AG04450 (cell line): ENCODE measurements at places on chromosomes 3 and 15. TPM values are rescaled to one million over a fixed set of nuclear protein-coding genes. Genes with fewer than 3 reads are reported as not detected.

The TRIM71 gene
- not detected in 2 replicates for polyA plus RNA-seq

The NRROS gene
- 0.10 and 0.11 TPM in 2 replicates for polyA plus RNA-seq

The TMEM40 gene
- 0.41 and 0.47 TPM in 2 replicates for polyA plus RNA-seq

The AVEN gene
- polyA plus RNA-seq = 20.6 and 22.2 TPM in 2 replicates

The LRRN1 gene
- polyA plus RNA-seq = not detected in 2 replicates

The CD200 gene
- 3.0 and 3.4 TPM in 2 replicates for polyA plus RNA-seq

DNA sequence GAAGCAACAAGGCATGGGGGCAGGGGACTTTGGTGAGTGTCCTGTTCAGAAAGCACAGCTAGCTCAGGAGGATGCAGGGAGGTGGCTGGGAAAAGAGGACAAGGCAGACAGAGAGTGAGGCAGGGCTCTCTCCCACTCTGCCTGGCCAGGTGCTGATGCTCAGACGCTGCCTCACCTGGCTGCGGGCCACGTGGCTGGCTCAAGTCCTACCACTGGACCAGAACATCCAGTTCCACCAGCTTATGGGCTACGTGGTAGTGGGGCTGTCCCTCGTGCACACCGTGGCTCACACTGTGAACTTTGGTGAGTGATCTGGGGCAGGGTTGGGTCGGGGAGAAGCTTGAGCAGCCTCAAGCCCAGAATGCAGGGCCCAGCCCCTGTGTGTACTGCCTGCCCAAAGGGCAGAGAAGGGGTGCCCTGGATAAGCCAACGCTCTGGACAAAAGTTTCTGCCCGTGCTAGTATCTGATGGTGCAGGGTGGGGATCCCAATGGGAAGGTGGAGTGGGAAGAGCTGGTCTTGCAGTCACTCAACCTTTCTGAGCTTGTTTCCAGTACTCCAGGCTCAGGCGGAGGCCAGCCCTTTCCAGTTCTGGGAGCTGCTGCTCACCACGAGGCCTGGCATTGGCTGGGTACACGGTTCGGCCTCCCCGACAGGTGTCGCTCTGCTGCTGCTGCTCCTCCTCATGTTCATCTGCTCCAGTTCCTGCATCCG is 20.9 kb downstream of the NOX5 start:
- no peak for DNase-seq

- no peak for DNase-seq
These were observed 72.9 kb upstream of the ATP2C1 start for GRCh38 chr3:130820976-130821375.

- no peak for DNase-seq
These were observed 194.7 kb downstream of the NEK10 start for GRCh38 chr3:27174530-27174929.

DNA sequence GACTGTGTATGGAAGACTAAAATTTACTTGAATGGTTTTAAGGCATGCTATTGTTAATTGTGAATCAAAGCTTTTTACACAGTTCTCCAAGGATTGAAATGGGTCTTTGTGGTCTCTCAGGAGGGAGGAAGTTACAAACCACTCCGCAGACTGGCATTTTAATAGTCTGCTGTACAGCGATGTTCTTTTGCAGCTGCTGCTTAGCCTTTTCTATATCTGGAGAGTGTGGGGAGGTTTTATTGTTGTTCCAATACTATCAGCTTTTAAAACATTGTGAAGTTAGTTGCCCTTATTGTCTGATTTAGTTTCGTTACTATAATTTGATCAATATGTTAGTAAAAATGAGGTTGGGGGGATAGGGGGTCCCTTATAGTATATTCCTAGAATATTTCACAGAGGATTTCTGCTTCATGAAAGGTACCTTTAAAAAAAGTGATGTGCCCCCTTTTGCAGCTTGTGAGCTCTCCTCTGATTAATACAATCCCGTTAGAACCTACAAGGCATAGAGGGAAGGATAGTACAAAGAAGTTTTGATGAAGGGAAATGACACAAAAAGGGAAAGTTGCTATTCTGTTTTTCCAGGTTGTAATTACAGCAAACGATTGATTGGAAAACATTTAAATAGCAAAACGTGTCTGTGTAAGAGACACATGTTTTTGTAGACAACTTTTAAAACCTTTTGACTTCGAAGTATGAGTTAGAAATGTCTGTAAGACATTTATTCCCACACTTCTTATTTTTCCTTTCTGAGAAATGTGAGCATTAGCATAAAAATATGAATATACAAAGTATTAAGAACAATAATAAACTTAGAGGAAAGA is 158.3 kb upstream of the CGNL1 start:
- no peak for DNase-seq

DNA sequence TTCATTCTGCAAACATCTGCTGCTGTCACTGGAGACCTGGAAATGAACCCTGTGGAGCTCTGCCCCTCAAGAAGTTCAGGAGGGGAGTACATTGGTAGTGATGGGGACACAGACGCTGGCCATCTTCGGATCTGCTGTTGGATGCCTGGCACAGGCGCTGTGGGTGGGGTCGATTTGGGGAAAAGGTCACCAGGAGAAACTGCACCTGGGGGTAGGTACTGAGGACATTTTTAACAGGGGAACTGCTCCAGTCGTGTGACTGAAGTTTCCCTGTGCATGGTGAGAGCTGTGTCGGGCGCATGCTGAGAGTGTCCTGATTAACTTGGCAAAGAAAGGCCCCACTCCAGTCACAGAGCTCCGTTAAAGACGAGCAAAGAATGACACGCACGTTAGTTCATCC is 3.4 kb downstream of the UROC1 start:
- no peak for DNase-seq

- DNase-seq = no peak
These were observed 13.6 kb downstream of the MRPS25 start for GRCh38 chr3:15051531-15051930.

GRCh38 chr15:94607176-94607654 is 375.9 kb downstream of the MCTP2 start:
- no peak for DNase-seq

- no peak for DNase-seq
These were observed 139.7 kb upstream of the BNIP2 start for GRCh38 chr15:59828861-59829260.

GRCh38 chr15:63593705-63594671 is 3.2 kb upstream of the FBXL22 start:
- DNase-seq = no peak

DNA sequence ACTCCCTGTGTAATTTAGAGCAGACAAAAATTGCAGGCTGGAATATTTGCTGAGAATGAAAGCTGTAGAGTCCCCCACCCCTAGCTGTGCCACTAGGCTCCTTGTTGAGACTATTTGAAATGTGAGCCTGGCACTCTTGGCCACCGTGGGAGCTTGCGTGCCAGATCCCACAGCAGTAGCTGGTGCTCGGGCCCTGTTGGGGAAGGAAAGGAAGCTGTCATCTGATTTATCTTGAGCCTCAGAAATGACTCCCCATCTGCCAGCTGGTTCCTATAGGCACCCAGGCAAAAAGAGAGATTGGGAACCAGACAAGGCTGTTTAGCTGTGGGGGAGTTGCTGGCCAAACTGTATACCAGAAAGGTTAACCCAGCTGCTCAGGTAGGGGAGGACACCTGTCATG is 23.4 kb upstream of the CLEC3B start:
- no peak for DNase-seq

DNA sequence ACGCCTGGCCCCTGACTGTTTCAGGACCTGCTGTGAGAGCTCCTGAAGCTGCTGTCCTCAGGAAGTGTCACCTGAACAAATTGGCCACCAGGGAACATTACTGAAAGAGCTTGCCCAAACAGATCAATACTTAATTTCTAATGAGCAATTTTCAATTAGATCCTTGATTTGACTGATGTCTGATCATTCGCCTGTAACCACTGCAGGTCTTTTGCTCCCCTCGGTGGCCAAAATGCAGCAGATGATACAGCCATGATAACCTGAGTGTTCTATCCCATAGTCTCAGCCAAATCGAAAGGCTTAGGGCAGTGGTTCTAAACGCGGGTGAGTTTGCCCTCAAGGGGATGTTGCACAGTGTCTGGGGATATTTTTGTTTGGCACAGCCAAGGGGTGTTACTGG is 57.6 kb upstream of the MEX3B start:
- DNase-seq = no peak
